ENCODE measurements at places on chromosomes 1 and 21.

DNA sequence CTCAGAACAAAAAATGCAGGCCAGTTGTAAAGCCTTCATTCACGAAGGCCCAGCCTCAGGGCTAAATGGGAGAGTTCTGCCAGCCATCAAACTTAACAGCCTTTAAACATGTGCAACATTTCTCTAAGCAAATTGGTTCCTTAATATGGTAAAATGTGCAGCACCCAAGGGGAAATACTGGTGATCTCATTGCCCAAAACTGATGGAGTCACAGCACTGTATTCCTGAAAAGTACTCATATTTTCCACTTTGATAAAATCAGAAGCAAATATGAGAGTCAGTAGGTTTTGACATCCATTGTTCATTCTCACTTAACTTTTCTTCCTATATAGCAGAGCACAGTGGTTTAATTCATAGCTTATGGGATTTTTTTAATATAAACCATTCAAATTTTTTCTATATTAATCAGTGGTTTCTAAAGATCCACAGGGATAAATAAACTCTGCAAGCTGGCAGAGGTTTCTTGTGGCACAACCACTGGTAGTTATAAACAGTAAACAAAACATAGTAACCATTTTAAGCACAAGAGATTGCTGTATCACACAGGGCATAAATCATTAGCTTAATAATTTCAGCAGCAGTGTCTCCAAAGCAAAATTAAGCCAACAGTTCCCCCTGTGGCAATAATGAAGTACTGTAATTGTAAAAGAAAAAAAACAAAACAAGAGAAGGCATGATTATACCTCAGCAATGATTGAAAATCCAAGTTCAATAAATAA, 106.9 kb upstream of the LYPLAL1 start:
- peak; percentile 33 for DNase-seq

GRCh38 chr1:175132436-175132835, 60.1 kb downstream of the KIAA0040 start:
- no peak for DNase-seq

GRCh38 chr1:119143706-119144105, 3.3 kb upstream of the WARS2 start:
- DNase-seq: no peak

DNA sequence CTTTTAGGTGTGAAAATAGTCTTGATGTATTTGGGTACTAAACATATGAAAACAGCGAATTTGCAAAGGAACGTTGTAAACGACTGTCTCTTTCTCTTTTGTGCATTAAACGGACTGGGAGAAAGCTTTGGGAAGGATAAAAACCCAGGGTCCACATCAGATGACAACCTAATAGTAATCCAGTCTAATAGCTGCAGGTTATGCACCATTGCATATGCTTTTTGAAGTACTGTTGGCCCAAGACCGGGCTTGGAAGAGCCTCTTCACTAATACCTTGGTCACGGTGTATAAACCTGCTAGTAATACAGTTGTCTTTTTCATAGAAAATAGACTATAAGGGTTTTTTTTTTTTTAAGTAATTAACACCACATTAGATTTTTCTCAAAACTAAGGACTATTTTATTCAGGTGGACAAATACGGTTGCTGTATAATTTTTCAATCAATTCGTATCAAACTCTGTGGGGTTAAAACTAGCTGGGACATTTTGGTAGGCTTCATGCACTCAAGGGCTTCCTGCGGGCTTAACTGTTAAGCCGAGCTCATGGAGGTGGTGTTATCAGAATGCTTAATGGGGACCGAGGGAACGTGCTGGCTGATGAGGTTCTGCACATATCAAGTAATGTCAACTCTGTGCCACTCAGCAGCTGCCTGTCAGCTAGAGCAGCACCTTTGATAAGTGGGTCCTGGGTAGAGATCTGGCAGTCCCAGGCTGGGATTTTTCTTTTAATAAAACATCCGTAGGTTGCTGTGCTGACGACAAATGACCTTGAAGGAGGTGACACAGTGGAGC, 2.1 kb downstream of the RYR2 start:
- DNase-seq: peak; percentile 51

GRCh38 chr1:48744032-48744431, 32.7 kb downstream of the BEND5 start:
- peak; percentile 14 for DNase-seq

- no peak for DNase-seq
Observed at GRCh38 chr1:193458628-193459027, 272.2 kb upstream of the B3GALT2 start.

GRCh38 chr1:40057310-40058030, 16.9 kb downstream of the CAP1 start:
- DNase-seq: no peak

GRCh38 chr1:47865881-47866535, 131.2 kb downstream of the TRABD2B start:
- DNase-seq: no peak

DNA sequence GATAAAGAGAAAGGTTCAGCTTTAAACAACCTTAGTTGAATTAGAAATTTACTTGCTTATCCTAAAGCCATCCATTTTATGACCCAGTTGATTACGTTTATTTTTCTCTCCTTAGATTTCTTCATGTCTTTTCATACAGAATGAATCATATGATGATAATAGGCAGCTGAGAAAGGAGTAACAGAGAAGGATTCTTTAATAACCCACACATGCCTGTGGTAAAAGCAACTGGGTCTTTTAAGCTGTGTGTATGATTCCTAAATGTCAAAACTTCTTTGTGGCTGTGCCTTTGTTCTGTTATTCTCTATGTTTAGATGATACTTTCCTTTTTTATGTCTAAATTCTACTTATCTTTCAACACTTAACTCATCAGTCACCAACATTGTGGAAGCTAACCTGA, 626.5 kb downstream of the NCAM2 start:
- no peak for DNase-seq

- no peak for DNase-seq
Observed at GRCh38 chr1:88780485-88780884, 96.4 kb downstream of the PKN2 start.

DNA sequence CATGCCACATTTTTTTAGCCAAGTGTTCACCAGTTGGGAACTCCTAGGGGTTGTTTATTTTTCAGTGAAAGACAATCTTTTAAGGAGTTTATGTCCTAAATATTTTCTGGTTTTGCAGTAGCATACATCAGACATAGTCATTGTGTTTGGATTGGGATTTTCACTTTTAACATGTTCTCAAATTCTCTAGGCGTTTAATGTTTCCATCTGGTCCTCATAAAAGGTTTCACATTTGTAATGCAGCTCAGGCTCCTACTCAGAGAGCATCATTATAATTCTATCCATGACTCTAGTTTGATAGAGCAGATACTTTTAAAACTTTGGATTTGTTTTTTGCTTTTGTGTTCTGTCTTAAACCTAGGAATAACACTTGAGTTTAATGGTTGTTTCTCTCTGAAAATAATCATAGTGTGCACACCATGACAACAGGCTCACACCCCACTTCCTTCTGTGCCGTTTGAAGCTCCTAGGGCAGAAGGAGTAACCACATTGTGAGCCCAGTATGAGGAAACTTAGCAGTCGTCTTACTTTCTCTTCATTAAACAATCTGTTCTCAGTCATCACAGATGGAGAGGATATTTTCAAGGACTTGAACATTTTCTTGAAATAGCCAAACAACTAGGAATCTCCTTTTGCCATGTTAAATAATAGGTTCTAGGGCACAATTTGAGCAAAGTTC, 219.6 kb downstream of the PDE4B start:
- DNase-seq: no peak

GRCh38 chr1:4805987-4806386, 151.6 kb downstream of the AJAP1 start:
- no peak for DNase-seq

- no peak for DNase-seq
Observed at GRCh38 chr1:235939480-235939775, 72.7 kb upstream of the LYST start.

Data from GM23338 (cell line).